ENCODE measurements at places on chromosomes 5 and 9.

DNA sequence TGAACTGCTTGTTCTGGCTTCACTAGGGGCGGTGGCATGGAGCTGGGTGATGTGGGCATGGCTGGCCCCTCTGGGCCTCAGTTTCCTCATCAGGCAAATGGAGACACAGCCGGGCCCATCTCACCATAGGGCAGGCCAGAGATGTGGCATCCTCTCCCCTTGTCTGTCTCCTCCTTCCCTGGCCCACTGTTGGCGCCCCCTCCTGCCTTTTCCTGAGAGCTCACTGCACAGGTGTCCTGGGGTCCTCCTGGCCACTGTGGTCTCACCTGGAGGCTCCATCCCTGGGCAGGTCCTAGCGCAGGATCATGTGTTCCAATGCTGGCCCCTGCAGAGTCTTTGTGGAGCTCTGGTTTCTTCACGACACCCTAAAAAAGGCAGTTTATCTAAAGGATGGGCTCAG is 53.5 kb downstream of the NEK6 start:
- DNase-seq: no peak

- DNase-seq: no peak
Observed at GRCh38 chr5:79771387-79771786, 81.8 kb downstream of the CMYA5 start.

DNA sequence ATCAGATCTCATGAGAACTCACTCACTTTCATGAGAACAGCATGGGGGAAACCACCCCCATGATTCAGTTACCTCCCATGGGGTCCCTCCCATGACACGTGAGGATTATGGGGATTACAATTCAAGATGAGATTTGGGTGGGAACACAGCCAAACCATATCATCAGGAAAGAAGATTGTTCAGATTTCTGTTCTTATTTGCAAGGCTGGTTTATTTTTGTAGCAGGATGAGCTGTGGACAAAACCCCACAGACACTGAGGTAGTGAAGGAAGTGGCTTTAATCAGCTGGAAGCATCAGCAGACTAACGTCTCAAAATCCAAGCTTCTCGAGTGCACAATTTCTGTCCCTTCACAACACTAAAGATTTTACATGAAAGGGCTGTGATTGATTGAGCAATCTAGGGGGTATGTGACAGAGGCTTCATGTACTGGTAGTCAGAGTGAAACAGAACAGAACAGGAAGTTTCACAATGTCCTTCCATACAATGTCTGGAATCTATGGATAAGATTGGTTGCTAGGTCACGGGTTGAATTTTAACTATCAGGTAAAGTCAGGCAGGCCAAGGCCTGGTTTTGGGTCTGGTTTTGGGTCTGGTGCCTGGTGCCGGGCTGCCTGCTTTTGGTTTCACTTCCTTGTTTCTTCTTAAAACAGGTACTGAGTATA is 91.3 kb upstream of the ZNF366 start:
- no peak for DNase-seq

DNA sequence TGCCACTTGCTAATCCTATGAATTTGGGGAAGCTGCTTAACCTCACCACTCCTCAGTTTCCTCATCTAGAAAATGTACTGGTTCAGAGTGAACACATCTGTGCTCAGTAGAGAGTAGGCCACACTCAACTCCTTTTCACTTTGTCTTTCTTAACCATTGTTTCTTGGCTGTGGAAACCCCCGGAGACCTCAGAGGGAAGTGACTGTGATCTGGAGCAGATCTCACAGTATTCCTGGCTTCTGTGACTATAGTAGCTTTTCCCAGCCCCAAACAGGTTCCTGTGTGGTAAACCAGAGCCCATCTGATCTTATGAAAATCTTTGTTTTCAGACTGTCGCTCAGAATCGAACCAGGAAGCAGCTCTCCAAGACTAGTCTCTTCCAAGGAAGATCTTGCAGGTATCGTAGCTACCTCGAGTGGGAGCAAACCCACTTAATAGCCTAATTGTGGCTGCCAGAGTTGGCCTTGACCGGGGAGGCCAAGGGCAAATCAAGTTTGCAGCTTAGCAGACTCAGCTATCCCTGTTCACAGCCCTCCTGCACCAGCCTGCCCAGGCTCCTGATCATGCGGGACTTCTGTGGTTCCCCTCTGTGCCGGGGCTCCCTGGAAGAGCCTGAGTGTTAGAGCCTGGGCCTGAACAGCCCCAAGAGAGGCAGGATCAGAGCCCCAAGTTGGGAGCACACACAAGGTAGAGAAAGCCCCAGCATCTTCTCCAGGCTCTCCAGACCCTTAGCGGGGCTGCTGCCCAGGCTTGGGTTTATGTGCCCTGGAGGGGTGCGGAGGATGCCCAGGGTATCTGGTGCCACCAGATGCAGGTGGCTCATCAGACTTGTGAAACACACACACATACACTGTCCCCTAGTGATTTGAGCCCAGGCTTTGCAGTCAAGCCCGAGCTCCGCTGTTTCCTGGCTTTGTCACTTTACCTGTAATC is 52.2 kb upstream of the ANGPTL2 start:
- no peak for DNase-seq

DNA sequence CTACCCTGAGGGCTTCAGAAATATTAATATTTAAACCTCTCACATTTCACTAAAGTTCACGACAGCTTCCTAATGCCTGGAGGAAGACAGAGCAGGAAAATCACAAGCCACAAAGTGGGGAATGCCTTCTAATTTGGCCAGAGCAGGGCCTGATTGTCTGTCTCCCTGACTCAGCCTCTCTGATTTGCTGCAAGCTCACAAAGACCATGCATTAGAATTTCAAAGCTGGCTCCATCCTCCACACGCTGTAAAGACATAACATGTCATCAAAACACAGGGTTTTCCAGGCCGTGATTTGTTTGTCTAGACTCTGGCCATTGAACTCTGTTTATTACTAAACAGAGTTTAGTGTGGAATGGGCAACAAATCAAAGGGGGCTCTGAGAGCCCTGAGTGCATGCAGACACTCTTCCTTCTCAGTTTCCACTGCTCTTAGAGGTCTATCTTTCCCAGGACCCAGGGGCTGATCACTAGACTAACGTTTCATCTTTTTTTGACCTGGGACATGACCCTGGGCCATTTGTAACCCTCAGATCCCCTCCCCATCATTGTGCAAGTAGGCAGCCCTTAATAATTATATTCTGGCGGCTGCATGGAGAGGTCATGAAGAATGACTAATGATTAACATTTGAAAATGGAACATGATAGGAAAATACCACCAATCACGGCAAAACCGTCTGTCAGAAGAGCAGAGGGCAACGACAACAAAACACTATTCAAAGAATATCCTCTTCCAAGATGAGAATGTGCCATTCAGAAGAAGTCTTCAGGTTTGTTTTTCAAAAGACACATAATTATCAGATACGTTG is 140.2 kb downstream of the ENC1 start:
- no peak for DNase-seq

DNA sequence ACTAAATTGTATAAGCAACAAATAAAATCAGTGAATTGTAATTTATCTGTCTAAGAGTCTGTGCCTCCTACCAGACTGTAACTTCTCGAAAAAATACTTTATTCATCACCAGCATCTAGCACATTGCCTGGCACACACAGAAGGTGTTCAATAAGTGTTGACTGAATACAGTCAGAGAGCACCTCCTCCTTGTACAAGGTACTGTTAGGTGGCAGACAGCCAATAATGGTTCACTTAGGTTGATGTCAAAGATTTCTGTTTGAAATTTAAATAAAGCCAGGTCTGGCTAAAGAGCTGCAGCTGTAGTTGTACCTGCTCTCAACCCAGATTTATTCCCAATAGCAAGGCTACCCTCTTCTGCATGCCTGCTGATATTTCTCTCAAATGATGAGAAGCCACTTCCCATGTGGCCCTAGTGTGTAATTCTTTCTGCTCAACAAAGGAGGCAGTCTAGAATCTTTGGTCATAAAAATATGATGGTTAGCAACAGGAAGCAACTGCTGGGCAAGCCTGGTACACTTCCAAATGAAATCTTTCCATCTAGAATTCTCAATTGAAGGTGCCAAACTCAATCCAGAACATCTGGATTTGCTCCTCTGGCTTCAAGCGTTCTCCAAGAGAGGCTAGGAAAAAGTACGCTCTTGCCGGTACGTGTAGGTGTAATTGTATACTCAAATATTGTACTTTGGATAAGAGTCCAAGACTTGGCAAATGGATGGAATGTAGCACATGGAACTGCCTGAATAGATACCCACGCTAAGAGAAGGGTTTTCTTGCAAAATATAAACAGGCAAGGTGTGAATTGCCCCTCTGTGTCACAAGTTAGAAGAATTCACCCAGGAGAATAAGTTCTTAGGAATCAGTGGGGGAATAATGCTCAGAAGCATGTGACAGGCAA is 95.6 kb downstream of the NR6A1 start:
- no peak for DNase-seq

GRCh38 chr9:113011911-113012381 is at the start of gene ZNF883:
Gene ZNF883, minus strand, starts transcription at chr9:113012192.
- peak; percentile 84 for DNase-seq

- DNase-seq: peak; percentile 44
Observed at GRCh38 chr9:134917431-134918373, at the start of gene FCN1. Gene FCN1, minus strand, starts transcription at chr9:134917912. Its CDS starts 41 bp downstream, at chr9:134917871.

DNA sequence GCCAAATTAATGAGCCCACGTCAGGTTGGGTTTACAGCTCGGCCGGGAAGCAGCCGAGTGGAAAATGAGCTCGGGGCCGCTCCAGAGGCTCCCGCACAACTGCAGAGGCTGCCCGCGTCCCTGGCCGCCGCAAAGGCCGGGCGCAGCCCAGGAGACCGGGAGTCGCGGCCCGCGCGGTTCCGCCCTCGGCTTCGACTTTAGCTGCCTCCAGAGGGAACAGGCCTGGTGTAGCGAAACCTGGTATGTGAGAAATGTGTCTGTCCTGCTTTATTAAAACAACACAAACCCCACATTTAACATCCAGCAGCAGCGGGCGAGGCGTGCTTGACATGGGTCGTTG is 66.2 kb downstream of the FOXD1 start:
- no peak for DNase-seq

DNA sequence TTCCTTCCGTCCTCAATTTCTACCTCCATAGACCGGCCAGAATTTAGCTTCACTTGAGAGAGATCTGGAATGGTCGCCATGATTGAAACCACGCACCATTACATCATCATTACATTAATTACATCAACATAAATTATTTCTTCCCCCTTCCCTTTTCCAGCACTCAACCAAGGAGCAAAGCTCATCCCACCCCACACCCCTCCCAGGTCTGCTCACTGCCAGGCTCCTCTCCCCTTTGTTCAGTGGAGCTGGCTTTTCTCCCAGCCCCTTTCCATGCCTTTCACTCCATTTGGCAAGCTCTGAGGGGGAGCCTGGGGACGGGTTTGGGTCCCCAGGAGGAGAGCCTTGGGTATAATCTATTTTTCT is 8.4 kb downstream of the RACK1 start:
- DNase-seq: no peak
